ENCODE measurements at places on chromosomes 5 and 9.

GRCh38 chr9:72203205-72203803 is 54.1 kb downstream of the GDA start:
- peak; percentile 17 for DNase-seq

GRCh38 chr9:136312436-136312835 is 8.5 kb upstream of the CCDC187 start:
- DNase-seq = peak; percentile 50

- peak; percentile 79 for DNase-seq
Observed at GRCh38 chr5:14416621-14417275, 164.8 kb upstream of the OTULINL start.

- no peak for DNase-seq
Observed at GRCh38 chr5:123305751-123306150, 117.5 kb downstream of the CEP120 start.

DNA sequence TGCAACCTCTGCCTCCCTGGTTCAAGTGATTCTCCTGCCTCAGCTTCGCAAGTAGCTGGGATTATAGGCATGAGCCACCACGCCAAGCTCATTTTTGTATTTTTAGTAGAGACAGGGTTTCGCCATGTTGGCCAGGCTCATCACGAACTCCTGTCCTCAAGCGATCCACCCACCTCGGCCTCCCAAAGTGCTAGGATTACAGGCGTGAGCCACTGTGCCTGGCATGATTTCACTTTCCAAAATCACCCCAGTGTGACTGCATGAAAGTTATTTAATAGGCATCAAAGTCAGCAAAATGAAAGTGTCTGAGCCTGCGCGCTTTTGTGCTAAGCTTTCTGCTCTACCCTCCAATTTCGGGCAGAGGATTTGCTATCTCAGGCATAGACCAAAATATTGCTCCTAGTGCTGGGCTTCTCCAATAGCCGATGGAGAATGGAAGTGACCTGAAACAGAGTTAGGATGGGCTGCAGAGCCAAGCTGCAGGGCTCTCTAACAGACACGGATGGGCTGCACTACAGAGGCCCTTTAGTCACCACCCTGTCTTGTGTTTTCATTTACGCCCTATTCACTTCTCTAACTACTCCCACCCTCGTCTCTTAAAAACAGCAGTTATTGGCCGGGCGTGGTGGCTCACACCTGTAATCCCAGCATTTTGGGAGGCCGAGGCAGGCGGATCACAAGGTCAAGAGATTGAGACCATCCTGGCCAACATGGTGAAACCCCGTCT is 44.3 kb downstream of the RETREG1 start:
- DNase-seq = no peak

DNA sequence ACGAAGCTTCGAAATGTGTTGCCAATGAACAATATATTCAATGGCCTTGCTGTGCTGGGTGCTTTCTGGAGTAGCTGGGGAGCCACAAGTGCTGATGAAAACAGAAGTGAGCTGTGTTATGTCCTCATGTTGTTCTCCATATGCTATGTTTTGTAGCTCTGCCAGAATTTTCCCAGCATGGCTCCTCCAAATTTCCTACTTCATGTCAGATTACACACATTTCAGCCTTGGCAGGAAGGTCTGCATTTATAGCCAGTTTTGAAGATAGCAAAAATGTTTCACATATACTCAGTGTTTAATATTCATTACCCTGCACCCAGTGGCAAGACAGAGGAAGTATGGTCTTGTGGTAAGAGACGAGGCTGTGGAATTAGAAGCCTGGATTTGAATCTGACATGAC is 22.6 kb upstream of the NMUR2 start:
- DNase-seq = no peak

DNA sequence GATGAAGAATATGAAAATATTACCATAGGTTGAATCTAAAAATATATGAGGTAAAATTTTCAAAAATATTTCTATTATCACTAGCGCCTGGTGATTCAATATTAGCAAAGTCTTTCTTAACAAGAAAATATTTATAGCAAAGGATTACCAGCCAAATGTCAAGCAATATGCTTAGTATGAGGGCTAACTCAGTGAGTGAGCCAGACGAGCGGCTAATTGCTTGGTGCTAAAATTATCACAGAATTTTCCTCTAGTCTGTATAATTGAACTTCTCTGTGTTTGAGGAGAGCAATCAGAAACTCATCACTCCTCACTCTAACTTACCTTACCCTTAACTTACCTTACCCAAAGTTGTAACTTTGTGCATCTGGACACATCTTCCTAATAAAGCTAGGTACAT is 304.9 kb upstream of the PRR16 start:
- no peak for DNase-seq

DNA sequence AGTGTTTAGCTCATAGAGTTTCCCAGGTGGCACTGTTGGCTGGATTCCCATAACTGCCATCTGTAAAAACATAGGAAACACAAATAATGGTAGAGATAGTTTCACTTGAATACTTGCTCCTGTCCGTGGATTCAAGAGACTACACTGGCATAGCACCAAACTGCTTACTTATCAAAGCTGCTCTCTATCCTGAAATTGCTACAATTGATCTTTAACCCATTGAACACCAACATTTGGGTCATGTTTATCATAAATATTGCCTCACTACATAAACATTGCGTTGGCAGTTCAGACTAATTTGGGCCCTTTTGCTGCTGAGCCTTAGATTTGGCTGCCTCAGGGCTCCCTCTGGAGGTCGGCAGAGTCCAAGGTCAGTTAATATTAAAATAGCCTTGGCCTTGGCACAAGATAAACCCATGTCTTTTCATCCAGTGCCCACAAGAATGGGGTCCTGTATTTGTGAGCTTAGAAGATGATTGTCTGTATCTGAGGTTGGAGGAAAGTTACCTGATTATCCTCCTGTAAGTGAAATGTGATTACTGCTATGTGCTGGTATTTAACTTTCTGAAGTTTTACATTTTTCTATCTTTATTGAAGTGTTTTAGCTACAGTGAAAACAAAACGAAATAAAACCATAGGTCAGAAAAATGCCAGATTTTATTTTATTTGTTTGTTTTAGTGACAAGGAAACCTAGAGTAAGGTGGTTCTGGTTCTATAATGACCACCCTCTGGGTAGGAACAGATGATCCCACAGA is 4.0 kb upstream of the RANBP3L start:
- peak; percentile 52 for DNase-seq

- no peak for DNase-seq
Observed at GRCh38 chr5:137231540-137231939, 267.6 kb downstream of the SPOCK1 start.

- DNase-seq = peak; percentile 95
Observed at GRCh38 chr9:114691046-114691955, 9.3 kb upstream of the TEX48 start.

GRCh38 chr5:113474100-113474728 is 14.0 kb downstream of the MCC start:
- DNase-seq = no peak

- DNase-seq = no peak
Observed at GRCh38 chr9:130175355-130175754, 3.2 kb downstream of the NCS1 start.

GRCh38 chr9:128675382-128675781 is 13.6 kb upstream of the SET start:
- DNase-seq = no peak

- DNase-seq = no peak
Observed at GRCh38 chr5:109387408-109387974, 22.3 kb downstream of the PJA2 start.
